Pulmonary artery endothelial cell (primary cell): ENCODE measurements at places on chromosomes 16 and 17. TPM values are rescaled to one million over a fixed set of nuclear protein-coding genes. Genes with fewer than 3 reads are reported as not detected.

DNA sequence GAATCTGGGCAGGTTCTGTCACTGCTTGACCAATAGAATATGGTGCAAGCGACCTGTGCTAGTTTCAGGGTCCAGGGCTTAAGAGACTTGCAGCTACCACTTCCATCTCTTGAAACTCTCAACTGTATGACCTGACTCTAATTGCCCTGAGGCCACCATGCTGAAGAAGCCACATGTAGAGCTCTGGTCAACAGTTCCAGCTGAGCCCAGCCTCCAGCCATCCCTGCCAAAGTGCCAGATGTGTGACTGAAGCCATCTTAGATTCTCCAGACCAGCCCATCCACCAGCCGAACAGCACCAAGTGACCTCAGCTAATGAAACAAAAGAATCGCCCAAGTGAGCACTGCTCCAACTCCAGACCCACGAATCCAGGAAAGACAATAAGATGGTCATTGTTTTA is 3.4 kb upstream of the MT2A start:
- DNase-seq: no peak

- DNase-seq: no peak
Measured at GRCh38 chr17:50362661-50363060, 10.3 kb downstream of the MRPL27 start.

GRCh38 chr16:14487579-14487978 is 142.5 kb downstream of the PARN start:
- no peak for DNase-seq

TNK1 gene
- 0.26 and 0.60 TPM in 2 replicates for total RNA-seq

DNA sequence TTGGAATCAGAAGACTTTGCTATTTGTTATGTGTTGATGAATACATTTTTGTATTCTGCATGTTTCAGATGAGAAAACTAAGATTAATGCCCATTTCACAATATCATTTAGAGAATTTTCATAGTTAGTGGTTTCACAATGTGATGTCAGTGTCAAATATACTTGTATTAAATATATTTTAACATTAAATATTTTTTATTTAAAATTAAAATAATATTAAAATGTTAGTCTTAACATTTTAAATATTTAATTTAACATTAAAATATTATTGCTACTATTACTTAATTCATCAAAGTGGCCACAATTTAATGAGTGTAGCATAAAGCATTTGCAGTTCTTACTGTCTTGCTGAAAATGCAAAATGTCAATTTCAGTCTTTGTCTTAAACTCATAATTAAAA is 478.8 kb downstream of the KCNJ2 start:
- no peak for DNase-seq

GRCh38 chr16:12439399-12440227 is 364.1 kb downstream of the CPPED1 start:
- no peak for DNase-seq

DNA sequence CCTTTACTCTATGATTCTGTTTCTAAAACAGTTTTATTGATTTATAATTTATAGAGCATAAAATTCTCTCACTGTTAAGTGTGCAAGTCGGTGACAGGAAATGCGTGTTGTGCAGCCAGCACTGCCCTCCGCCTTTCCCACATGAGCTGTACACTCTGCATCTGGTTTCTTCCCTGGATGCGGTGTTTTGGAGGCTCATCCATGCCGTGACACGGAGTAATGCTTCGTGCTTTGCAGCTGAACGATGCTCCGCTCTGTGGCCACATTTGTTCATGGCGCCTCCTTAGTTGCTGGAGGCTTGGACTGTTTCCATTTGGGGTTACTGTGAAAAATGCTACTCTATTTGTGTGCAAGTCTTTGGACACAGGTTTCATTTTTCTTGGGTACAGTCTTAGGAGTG is 7.2 kb upstream of the IGFALS start:
- no peak for DNase-seq

DNA sequence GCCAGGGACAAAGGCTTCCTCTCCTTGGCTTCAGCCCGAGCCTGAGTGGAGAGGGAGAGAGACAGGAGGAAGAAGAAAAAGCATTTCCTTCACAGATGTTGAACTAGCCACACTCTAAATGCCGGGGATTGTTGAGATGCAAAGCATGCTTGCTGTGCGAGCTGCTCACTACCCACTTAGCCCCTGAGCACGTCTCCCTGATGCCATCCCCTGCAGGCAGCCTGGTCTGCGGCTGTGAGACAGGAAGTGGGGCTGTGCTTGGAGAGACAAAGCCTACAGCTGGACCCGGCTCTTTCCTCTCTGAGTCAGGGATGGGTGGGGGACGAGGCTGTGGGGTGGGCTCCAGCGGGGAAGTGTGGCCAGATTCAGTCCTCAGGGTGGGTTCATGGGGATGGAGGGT is 13.7 kb downstream of the WNT9B start:
- no peak for DNase-seq

- no peak for DNase-seq
Measured at GRCh38 chr16:47162670-47163420, 19.1 kb upstream of the NETO2 start.

KRTAP17-1 gene
- not detected in 2 replicates for total RNA-seq

CCL18 gene
- not detected in 2 replicates for total RNA-seq

GHDC gene
- 14.3 and 16.2 TPM in 2 replicates for total RNA-seq
